ENCODE measurements at places on chromosomes 4 and X.

- no peak for DNase-seq
Observed at GRCh38 chr4:158857951-158858350, 89.1 kb downstream of the FNIP2 start.

GRCh38 chrX:47169726-47170515 is 23.7 kb upstream of the UBA1 start:
- no peak for DNase-seq

GRCh38 chr4:17030543-17030942 is 132.1 kb upstream of the LDB2 start:
- DNase-seq, result no peak

DNA sequence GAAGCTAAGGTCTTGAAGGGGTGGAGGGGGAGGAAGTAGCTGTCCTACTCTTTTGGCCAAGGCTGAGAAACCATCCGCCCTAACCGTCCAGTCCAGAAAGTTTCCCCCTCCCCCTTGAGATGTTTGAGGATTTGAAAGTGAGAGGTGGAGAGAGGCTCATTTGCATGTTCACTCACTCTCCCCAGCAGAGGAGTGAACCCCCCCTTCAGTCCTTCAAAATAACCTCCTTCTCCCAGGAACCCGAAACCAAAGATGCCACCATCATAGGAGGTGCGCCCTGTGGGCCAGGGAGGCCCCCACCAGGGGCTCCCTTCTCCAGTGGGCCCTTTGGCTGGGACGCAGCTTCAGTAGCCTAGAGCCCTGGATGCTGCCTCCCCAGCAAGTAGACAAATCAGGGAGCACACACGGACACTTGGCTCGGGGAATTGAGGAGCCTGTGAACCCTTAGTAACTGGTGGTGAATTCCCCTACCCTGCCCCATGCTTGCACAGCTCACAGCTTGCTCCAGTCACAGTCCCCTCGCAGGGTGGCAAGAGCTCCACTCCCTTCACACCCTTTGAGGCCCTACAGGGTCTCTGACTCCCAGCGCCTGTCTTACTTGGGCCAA is 25.6 kb downstream of the ELF4 start:
- DNase-seq, result no peak

GRCh38 chr4:22192084-22192511 is 243.5 kb upstream of the KCNIP4 start:
- no peak for DNase-seq

GRCh38 chr4:69156913-69157312 is 57.6 kb downstream of the UGT2B11 start:
- no peak for DNase-seq

- no peak for DNase-seq
Observed at GRCh38 chr4:176436293-176436973, 116.7 kb downstream of the SPCS3 start.

- DNase-seq, result no peak
Observed at GRCh38 chrX:150100261-150100660, 162.0 kb upstream of the EOLA2 start.

- no peak for DNase-seq
Observed at GRCh38 chrX:136647677-136648360, at the start of gene CD40LG. CD40LG (plus strand) TSS chrX:136648158; CDS start chrX:136648249, 91 bp downstream.

- no peak for DNase-seq
Observed at GRCh38 chrX:103830848-103831247, 1.2 kb downstream of the RAB9B start.

GRCh38 chr4:82787342-82787741 is 11.3 kb downstream of the SCD5 start:
- no peak for DNase-seq

- DNase-seq, result peak; percentile 36
Observed at GRCh38 chrX:129540722-129541184, 694 bp downstream of the OCRL start.

- DNase-seq, result no peak
Observed at GRCh38 chr4:12889054-12889453, 595.1 kb downstream of the RAB28 start.

DNA sequence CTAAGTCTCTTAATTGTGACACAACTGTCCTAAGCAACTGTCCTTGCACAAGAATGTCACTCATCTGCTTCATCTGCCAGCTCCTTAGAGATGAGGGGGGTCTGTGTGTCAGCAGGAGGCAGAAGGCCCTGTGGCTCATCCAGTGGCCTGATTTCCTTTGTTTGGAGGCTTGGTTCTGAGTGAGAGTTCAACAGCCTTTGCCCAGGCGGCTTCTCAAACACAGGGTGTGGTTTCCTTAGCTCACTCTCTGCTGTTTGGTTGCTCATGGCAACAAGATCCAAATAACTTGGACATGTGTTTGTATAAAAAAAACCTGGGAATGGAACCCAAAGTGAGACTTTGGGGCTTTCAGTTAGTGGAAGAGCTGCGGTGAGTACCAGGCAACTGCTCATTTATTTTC is 46.6 kb downstream of the MAP7D3 start:
- DNase-seq, result no peak

- no peak for DNase-seq
Observed at GRCh38 chr4:188107931-188108843, 1.2 kb downstream of the TRIML2 start.

DNA sequence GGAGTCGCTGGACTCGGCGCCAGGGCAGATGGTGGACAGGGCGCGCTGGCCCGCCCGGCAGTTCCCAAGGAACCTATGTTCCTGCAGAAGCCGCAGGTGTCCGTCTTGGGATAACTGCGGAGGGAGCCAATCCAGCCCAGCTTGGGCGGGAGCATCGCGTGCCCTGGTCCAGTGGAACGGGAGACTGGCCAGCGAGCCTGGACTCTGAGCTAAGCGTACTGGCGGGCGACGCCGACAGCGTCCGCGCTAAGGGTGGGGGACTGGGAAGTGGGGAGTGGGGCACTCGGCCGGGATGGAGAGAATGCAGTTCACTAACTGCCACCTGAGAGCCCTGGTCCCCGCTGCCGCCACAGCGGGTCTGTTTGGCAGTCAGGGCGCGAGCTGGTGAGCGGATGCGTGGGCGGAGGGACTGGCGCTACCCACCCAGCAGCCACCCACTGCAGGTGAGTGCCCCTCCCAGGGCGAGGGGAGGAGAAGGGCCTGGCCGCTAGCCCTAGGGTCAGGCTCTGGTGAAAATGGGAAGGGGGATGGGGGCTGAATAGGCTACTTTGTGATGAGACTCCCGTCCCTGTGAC is 1.3 kb upstream of the MAMLD1 start:
- DNase-seq, result peak; percentile 57

- no peak for DNase-seq
Observed at GRCh38 chrX:109920325-109920724, 82.6 kb upstream of the TMEM164 start.

GRCh38 chr4:101306225-101306624 is 41.1 kb downstream of the PPP3CA start:
- DNase-seq, result no peak

- DNase-seq, result no peak
Observed at GRCh38 chr4:85734424-85734831, 259.5 kb downstream of the ARHGAP24 start.

GRCh38 chrX:39896951-39897740 is 200.6 kb downstream of the BCOR start:
- DNase-seq, result peak; percentile 56

Data from ovary (tissue), 10 donors.